CD4-positive, alpha-beta T cell treated with Interferon gamma for 1 hour (primary cell): ENCODE measurements at places on chromosomes 2 and 18.

DNA sequence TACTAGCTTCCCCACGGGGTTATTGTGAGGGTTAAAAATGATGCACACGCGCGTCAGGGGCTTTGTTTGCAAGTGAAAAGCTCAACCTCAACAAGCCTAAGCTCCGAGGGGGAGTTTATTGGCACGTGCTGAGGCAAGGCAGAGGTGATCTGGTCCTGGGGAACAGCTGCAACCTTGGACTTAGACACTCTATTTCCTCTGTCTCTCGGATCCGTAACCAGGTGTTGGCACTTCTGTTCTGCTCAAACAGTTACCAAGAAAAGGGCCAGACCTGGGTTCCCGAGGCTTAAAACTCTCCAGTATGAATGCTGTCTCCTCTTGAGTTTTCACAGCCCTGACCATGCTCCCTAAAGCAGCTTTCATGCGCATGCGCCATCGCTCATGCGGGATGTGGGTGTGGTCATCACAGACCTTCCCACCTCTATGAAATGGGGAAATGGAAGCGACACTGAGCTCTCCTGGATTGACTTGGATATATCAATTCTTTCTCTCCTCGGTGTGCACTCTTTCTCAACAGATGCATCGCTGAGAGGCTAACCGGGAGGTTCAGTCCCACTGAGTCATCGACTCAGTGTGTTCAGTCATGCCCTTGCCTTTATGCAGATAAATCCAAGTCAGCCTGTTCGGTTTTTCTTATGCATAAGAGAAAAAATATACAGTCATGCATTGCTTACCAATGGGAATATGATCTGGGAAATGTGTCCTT is 19.9 kb upstream of the RAB31 start:
- DNase-seq = no peak

GRCh38 chr2:57893786-57894185 is 152.8 kb upstream of the VRK2 start:
- no peak for DNase-seq

GRCh38 chr2:231359441-231359840 is 36.1 kb upstream of the B3GNT7 start:
- no peak for DNase-seq

DNA sequence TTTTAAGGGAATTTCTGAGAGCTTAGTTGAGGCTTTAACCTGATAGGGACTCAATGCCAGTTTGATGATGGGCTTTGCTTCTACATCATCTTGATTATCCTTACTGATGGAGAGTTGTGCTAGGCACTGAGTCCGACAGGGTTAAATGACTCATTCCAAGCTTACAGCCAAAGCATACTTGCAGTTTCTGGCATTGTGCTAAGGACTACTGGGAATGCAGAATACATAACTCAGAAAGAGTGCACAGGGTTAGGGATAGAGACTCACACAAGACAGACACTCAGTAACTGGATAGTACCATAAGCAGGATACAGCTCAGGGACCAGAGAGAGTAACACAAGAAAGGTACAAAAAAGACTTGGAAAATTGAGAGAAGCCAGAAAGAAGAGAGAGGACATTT is 94.1 kb upstream of the SLC14A2 start:
- no peak for DNase-seq

- DNase-seq = no peak
Observed at GRCh38 chr2:28772351-28772750, 20.7 kb downstream of the PPP1CB start.

DNA sequence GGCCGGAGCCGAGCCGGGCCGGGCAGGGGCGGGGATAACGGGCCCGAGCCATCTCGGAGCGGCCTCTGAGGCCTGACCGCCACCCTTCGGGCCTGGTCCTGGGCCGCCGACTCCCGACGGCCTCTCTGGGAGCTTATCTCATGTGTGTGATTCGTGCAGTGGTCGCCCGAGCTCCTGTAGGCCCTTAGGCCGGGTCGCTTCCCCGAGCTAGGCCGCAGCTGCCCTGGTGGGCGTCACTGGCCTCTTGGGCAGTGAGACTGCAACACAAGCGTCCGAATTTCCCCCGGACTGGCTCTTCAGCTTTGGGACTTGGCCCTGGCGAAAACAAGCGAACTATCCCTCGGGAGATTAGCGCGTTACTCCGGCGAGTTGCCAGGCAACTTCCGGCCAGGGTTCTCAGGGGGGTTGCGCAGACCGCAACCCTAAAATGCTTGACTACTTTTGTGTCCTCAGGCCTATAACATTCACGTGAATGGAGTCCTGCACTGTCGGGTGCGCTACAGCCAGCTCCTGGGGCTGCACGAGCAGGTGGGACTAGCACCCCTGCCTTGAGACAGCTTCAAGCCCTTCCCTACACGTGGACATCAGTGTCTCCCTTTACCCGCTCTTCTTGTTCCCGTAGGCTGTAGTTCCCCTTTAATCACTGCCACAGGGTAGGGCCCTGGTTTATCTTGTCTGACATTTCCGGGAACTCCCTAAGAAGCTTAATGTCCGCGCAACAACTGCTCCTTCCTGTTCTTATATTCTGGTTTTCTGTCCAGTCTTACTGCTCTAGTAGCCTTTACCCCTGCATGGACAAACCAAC is 602 bp downstream of the SNX17 start:
- peak; percentile 57 for DNase-seq

DNA sequence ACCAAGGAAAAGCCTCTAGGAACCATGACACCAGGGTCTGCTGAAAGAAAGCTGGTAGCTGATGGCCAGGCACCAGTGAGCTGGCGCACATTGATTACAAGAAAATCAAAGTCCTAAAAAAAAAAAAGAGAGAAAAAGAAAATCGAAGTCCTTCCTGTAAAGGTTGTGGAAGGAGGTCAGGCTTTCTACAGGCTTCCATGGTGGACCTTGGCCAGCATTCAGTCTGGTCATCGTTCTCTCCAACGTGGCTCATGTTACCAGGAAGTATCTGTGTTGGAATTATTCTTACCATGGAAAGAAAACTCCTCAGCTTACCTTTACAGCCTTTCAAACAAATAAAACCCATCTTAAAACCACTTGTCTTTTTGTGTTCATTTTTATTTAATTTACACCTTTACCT is 65.6 kb downstream of the CYB5A start:
- DNase-seq = no peak

DNA sequence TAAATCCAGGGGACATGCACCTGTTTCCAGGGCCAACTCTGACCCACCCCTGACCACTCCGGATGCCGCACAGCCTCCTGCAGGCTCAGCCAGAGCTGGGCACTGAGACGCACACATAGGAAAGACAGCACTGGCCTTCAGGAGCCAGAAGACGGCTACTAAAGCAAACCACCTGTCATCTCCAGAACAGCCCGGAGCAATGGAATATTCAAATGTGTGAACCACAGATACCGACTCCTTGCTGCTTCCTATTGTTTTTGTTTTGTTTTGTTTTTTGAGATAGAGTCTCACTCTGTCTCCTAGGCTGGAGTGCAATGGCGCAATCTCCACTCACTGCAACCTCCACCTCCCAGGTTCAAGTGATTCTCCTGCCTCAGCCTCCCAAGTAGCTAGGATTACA is 94.0 kb downstream of the LAMA1 start:
- DNase-seq = no peak

DNA sequence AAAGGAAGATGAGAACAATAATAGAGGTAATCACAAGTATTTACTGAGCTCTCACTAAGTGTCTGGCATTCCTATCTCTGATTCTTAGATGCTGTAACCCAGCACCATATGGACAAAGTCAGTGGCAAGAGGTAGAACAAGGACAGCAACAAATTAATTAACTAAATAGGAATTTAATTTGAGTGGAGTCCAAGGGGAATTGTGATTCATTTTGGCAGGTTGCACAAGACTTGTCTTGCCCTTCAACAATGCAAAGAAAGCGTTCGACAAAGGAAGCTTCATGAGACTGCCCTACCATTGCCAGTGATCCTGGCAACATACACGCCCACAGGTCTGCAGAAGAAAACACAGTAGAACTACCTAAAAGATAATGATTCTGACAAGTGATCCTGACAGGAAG is 221.6 kb downstream of the RBM43 start:
- no peak for DNase-seq

DNA sequence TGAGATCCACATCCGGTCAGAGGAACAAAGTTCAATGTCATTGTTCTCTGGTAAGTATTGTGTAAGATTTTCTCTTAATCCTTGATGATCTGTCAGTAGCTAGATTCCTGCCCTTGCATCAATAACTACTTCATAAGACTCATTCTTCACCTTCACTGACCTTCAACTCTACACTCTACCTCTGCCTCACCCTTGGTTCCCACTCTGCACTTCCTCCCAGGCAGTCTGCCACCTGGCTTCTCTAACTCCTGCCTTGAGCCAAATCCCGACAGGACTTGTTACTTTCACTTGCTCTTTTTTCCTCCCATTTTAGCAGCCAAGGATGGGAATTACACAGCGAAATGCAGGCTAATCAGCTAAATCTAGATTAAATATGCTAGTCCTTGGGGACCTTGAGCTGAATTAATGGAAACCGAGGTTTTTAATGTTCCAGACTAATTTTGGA is 190.7 kb downstream of the DLGAP1 start:
- DNase-seq = no peak

DNA sequence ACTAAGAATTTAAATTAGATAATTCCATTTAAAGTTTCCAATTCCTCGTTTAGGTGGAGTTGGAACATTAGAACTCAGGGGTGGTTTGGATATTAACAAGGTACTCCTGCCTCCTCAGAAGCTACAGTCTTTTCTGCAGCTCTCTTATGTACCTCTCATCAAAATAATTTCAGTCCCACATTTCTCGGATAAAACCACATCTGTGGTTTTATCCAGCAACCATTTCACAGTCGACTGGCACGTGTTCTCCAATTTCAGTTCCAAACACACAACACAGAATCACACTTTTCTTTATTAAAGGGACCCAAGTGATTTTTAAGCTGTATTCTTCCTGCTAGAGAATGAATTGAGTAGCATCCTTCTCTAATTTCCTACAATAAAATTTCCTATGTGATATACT is 22.7 kb upstream of the NFU1 start:
- DNase-seq = no peak

GRCh38 chr2:217095511-217096205 is 235.8 kb upstream of the TNP1 start:
- no peak for DNase-seq

DNA sequence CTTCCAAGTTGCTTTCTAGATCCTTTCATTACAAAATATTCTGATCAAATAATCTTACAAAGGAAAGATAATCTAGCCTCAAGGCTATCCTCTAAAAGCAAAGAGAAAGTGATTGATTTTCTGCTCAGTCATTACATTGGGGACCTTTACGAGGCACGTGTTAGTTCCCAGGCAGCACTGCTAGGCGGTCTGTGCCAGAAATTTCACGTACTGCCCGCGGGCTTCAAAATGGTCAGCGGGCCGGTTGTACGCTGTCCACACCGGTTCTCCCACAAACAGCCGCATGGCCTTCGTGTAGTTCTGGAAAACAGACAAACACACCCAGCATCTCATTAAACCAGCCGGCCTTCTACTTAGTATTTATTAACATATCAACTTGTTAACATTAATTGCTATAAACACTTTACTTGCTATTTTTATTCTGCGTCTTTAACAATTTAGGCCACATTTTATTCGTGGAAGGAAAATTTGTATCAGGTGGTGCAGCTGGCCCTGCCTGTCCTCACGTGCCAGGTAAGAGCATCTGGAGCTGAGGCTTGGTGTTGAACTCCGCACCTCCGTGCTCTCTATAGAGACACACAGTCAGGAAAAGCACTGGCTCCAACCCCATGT is 20.4 kb downstream of the ADI1 start:
- DNase-seq = no peak

GRCh38 chr18:57352761-57353136 is 392 bp downstream of the ST8SIA3 start:
- no peak for DNase-seq

DNA sequence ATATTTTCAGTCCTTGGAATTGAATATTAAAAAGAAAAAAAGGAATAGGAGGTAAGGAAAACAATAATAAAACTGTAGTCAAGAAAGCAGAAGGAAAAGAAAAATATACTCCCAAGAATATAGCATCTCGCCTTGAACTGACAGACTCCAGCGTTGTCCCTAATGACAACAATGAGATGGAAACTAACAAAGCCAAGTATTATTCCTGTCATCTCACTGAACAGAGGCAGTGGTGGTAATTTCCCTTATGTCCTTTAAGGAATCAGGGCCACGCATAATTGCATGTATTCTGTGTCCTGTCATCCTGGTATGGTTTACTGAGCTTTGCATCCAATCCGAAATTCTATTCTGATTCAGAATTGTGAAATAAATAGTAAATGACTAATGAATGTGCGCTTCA is 158.9 kb downstream of the LRRTM4 start:
- no peak for DNase-seq

DNA sequence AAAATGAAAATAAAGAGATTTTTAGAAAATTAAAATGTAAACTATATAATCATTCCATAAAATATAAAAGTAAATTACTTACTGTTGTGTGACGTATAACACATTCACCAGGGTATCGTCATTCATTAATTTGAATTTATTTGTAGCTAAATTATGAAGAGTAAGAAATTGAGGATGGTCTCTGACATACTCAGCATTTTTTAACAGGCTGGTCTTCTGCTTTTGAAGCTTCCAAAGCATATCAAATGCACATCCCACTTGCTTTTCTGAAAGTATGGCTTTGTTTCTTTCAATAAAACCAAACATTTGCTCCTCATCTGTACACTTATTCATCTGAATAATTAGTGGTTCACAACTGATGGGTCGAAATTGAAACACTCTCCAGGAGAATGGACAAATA is 2.1 kb downstream of the FASTKD1 start:
- DNase-seq = no peak

DNA sequence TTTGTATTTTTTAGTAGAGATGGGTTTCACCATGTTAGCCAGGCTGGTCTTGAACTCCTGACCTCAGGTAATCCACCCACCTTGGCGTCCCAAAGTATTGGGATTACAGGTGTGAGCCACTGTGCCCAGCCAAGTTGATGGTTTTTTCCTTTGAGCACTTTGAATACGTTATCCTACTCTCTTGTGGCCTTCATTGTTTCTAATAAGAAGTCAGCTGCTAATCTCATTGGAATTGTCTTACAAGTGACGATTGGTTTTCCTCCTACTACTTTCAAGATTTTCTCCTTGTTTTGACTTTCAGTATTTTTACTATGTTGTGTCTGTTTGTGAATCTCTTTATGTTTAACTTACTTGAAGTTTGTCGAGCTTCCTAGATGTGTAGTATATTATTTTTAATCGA is 88.5 kb downstream of the TMEM200C start:
- DNase-seq = no peak

- DNase-seq = no peak
Observed at GRCh38 chr2:204069804-204070203, 133.2 kb downstream of the ICOS start.

DNA sequence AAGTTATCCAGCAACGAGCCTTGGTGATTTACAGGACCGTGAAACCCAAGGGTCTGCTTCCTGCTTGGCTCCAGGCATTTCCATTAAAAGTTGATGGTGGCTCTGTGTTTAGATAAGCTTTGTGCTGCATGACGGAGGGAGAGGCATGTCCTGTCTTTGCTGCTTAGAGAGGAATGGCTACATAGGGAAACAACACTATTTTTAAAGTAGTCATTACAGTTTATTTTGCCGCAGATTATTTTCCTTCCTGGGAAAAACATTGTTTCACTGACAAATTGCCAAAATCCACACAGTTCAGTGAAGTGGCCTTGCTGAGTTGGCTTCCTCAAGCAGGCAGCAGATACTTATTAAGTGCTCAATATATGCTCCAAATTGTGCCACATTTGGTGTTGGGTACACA is 98.5 kb downstream of the THSD7B start:
- DNase-seq = no peak

- no peak for DNase-seq
Observed at GRCh38 chr2:172230889-172231401, 128.2 kb upstream of the DLX2 start.

GRCh38 chr2:214031566-214031965 is 379.3 kb upstream of the VWC2L start:
- DNase-seq = no peak
